ENCODE measurements at places on chromosomes 12 and 14.
A peak's percentile ranks its signal among the peaks of the same experiment; 100 is the strongest.

DNA sequence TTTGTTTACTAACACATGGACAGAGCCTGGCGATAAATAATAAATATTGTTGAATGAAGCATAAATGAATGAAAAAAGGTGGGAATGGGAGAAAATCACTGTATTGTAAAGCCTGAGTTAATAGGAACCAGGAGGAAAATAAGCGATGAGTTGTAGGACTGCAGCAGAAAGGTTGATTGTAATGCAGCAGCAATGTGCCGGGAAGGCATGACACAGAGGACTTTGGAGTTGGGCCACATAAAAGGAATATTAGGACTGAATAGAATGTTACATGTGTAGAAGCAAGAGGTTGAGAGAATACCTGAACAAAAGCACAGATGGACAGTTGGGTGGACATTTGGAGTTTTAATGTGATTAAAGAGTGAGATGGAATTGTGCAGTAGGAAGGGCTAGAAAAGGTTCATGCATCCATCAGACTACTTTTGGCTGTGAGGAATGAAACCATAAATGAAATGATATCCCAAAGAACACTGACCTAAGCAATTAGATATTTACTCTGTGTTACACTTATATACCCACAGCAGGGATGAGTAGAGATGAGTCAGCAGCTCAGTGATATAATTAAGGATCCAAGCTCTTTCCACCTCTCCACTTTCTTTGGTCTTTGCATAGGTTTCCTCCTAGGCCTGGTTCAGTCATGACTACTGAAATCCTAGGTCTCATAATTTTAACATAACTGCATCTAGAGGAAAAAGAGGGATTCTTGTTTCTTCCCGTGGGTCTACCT, 55.4 kb downstream of the CCER1 start:
- no peak for DNase-seq

GRCh38 chr14:62280366-62280765, 518.1 kb downstream of the SNAPC1 start:
- no peak for DNase-seq

DNA sequence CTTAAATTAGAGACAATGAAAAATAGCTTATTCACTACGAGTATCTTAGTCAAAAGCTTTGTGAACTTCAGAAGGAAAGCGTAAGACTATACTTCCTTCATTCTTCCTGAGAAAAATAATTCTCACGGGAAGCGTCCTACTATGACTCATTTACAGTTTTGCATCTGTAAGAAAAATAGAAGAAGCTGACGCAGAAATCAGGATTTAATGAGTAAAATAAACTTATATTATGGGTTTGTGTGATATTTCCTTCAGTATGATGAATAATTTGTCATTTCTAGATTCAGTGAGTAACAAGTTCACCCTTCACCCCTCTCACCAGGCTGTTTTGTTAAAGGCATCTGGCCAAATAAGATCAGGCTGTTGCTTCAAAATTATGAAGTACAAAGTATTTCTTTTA, 17.8 kb upstream of the PDE3A start:
- DNase-seq, result no peak

GRCh38 chr12:57782608-57783465, at the start of gene TSFM:
Gene TSFM (plus strand): TSS chr12:57782787. CDS start chr12:57782802, 15 bp downstream.
- DNase-seq, result peak; percentile 75

- DNase-seq, result no peak
Observed at GRCh38 chr14:53838374-53838773, 118.3 kb downstream of the BMP4 start.

GRCh38 chr12:30218073-30218472, 434.3 kb upstream of the TMTC1 start:
- DNase-seq, result no peak

DNA sequence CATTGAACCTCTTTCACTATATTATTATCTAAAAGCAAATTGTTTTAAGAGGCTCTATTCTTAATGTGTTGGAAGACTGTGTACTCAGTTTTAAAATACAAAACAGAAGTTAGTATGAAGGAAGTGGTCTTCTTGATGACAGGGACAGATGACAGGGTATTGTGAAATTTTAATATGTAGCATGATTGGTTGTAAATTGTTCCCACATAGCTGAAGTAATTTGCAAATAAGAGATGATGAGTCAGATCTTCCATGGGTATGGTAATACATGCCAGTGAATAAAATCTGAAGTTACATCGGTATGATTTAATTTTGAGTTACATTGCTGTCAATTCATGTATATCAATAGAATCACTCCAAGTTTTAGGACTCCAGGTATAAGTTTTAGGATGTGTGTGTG, 454.8 kb downstream of the AEBP2 start:
- no peak for DNase-seq

All from ascending aorta (tissue), 2 donors.